ENCODE measurements at places on chromosomes 1 and 21. TPM values are rescaled to one million over a fixed set of nuclear protein-coding genes. Genes with fewer than 3 reads are reported as not detected.

Gene LEMD1
- total RNA-seq, result not detected

Gene ATPAF1
- total RNA-seq, result 40.9 TPM

Gene CASP9
- total RNA-seq, result 15.1 TPM

Gene UMODL1
- not detected for total RNA-seq

Gene SIPA1L2
- total RNA-seq, result 2.4 TPM

Gene CLCNKA
- not detected for total RNA-seq

Gene PCP4
- not detected for total RNA-seq

Gene CYP4A22
- not detected for total RNA-seq

Gene OR6N1
- not detected for total RNA-seq

Gene DPH2
- total RNA-seq, result 93.8 TPM

Gene NHLH1
- 1.2 TPM for total RNA-seq

Gene LGR6
- total RNA-seq, result 5.8 TPM

Gene LRRC53
- not detected for total RNA-seq

GRCh38 chr1:202144402-202145067, at the start of gene ARL8A:
Gene ARL8A (minus strand): TSS chr1:202144737. CDS start chr1:202144572, 165 bp downstream.
- H3K4me1 ChIP-seq, result peaks cover 22% of the 10 kb centered on the region
- no peaks in the 10 kb centered on the region for H3K27me3 ChIP-seq
- peaks cover 4% of the 10 kb centered on the region for H3K36me3 ChIP-seq
- peak; percentile 82 for DNase-seq
- H3K27ac ChIP-seq, result peak within 1 kb of the TSS; percentile 88

GRCh38 chr1:54806931-54807611, 5.9 kb upstream of the TTC22 start:
- peak; percentile 90 for DNase-seq
- H3K4me3 ChIP-seq, result peak overlapping the region; percentile 82
- no peaks in the 10 kb centered on the region for H3K27me3 ChIP-seq
- H3K4me1 ChIP-seq, result peaks cover 79% of the 10 kb centered on the region
- no peaks in the 10 kb centered on the region for H3K36me3 ChIP-seq
- peak overlapping the region; percentile 69 for H3K27ac ChIP-seq

- no peaks in the 10 kb centered on the region for H3K36me3 ChIP-seq
- H3K4me3 ChIP-seq, result no peak overlapping the region
- H3K4me1 ChIP-seq, result peaks cover 15% of the 10 kb centered on the region
- H3K27me3 ChIP-seq, result no peaks in the 10 kb centered on the region
Measured at GRCh38 chr1:92987462-92987861, 26.2 kb upstream of the DIPK1A start.

DNA sequence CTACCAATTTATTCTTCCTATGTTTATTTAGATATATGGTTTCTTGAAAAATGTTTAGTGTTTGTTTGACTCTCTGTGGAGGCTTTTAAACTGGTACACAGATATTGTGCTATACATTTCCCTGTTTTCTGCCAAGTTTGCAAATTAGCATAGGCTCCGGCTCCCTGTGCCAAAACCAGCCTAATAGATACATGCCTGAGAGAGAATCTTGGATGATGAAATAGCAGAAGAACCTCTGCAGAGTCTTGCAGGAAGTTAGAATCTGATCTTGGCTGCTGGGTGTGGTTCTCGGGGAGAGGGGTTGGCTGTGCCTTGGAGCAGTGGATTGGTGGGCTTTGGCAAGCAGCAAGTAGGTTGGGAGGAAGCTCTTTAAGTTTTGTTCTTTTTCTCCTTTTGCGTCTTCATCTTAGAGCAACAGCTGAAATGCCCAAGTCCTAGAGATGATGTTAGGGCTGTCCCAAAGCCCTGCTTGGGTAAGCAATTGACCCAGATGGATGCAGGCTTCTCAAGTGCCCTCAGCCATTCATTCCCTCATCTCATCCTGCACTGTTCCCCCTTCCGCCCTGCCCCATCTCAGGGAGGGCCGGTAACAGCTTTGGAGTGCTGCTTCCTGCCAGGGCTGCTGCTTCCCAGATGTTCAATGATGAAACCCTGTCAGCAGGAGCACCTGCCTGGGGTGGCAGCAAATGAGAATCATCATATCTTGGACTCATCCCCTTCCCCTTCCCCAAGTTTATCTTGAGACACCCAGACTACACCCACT, 9.3 kb downstream of the PLA2G2A start:
- H3K27me3 ChIP-seq, result peaks cover 45% of the 10 kb centered on the region
- no peak overlapping the region for H3K4me3 ChIP-seq
- H3K4me1 ChIP-seq, result no peaks in the 10 kb centered on the region
- H3K27ac ChIP-seq, result no peak overlapping the region
- DNase-seq, result no peak
- H3K36me3 ChIP-seq, result no peaks in the 10 kb centered on the region

- no peak overlapping the region for H3K27ac ChIP-seq
- H3K36me3 ChIP-seq, result no peaks in the 10 kb centered on the region
- no peak overlapping the region for H3K4me3 ChIP-seq
Measured at GRCh38 chr1:10856176-10856683, 59.8 kb upstream of the CASZ1 start.

GRCh38 chr1:197868751-197869489, 33.5 kb upstream of the C1orf53 start:
- DNase-seq, result peak; percentile 73
- H3K36me3 ChIP-seq, result no peaks in the 10 kb centered on the region
- H3K27me3 ChIP-seq, result no peaks in the 10 kb centered on the region
- H3K4me1 ChIP-seq, result no peaks in the 10 kb centered on the region
- no peak overlapping the region for H3K4me3 ChIP-seq

DNA sequence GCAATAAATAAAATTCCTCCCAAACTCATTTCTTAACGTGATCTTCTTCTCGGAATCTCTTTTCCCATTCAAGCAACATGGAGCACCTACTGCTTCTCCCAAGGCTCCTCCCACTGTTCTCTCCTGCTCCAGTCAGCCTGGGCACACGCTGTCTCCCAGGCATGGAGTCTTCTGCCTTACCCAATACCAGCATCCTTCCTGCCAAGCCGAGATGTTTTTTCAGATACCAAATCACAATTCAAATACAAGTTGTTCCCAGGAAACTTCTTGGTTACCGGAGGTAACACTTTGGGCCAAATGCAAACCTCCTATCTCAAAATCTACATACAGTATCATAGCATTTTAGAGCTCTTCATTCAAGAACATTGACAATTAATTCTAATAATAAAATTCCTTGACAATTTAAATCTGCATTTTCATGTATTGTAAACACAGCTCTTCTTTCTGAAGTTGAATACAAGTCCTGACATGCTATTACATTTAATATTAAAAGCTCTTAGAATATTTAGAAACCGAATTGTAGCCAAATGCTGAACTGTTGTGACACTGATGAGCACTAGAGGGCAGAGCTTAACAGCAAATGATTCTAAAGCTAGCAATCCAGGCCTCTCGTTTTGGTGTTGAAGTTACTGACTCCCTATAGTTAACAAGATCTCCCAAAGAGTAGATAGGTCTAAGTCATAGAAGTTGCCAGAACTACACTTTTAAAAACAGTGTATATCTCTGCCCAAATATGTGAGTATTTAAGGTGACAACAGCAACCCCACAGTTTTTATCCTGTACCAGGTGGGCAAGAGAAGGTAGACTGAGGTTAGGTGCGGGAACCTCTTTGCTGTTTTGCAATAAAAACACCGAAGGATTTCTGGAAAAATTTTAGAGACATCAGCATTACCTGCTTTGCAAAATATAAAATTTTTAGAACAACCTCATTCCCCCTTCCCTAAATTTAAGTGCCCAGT, 52.3 kb downstream of the BCAR3 start:
- H3K4me3 ChIP-seq, result no peak overlapping the region
- no peaks in the 10 kb centered on the region for H3K27me3 ChIP-seq
- DNase-seq, result no peak
- H3K27ac ChIP-seq, result peak overlapping the region; percentile 43
- H3K4me1 ChIP-seq, result peaks cover 19% of the 10 kb centered on the region
- no peaks in the 10 kb centered on the region for H3K36me3 ChIP-seq

DNA sequence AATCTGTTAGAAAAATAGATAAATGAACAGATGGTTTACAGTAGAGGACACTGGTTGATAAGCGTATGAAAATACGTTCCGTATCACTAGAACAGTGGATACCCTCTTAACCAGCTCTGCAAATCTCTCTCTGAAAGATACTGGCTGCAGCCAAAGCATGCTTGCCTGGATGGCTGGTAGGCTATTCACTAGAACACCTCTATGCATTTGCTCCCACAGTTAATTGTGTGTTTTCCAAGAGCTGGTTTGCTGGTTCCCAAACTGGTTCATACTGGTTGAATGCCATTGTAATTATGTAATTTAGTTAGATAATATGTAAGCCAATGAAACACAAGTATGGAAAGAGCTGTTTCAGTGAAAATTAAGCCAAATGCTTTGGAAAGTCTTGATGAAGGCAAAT, 126.6 kb downstream of the C1orf21 start:
- H3K4me3 ChIP-seq, result no peak overlapping the region
- no peak for DNase-seq
- H3K36me3 ChIP-seq, result peaks cover 15% of the 10 kb centered on the region
- no peak overlapping the region for H3K27ac ChIP-seq

DNA sequence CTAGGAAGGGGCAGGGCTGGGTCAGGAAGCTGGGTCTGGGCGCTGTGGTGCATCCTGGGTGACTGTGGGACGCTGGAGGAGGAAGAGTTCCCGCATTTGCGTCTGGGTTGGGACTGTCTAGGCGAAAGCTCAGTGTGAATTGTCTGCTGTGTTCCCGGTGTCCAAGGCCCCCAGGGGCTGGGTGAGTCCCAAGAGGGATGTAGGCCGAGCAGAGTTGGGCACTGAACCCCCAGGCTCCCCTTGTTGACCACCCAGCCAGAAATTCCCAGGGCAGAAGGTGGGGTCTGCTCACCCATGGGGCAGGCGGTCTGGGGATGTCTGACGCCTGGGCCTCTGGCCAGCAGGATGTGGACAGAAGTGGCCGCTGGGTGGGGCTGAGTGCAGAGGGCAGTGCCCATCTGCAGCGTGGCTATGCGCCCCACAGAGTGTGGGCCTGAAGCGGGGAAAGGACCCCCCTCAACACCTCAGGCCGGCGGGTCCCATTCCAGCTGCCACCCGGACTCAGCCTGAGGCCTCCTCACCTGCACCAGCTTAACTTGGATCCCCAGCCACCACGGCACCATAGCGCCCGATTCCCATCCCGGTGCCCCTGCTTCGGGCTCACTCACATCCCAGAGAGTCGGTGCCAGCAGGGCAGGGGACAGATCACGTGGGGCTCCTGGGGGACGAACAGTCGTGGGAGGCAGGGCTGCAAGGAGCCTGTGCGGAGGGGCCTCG, 37.0 kb upstream of the POFUT2 start:
- no peak overlapping the region for H3K4me3 ChIP-seq
- no peaks in the 10 kb centered on the region for H3K36me3 ChIP-seq
- H3K27ac ChIP-seq, result no peak overlapping the region
- H3K4me1 ChIP-seq, result no peaks in the 10 kb centered on the region
- no peaks in the 10 kb centered on the region for H3K27me3 ChIP-seq
- no peak for DNase-seq

GRCh38 chr1:214458541-214458940, 92.9 kb downstream of the PTPN14 start:
- DNase-seq, result no peak
- H3K27ac ChIP-seq, result no peak overlapping the region
- no peaks in the 10 kb centered on the region for H3K4me1 ChIP-seq
- H3K36me3 ChIP-seq, result no peaks in the 10 kb centered on the region
- no peak overlapping the region for H3K4me3 ChIP-seq
- H3K27me3 ChIP-seq, result peaks cover 16% of the 10 kb centered on the region

DNA sequence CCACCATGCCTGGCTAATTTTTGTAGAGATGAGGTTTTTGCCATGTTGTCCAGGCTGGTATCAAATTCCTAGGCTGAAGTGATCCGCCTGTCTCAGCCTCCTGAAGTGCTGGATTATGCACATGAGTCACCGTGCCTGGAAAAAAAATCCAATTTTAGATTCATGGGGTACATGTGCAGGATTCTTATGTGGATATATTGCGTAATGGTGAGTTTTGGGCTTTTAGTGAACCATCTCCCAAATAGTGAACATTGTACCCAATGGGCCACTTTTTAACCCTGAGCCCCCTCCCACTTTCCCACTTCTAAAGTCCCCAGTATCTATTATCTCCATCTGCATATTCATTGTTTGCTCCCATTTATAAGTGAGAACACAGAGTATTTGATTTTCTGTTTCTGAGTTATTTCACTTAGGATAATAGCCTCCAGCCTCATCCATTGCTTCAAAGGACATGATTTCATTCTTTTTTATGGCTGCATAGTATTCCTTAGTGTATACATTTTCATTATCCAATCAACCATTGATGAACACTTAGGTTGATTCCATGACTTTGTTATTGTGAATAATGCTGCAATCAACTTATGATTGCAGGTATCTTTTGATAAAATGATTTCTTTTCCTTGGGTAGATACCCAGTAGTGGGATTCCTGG, 104.4 kb downstream of the MAP3K21 start:
- H3K4me3 ChIP-seq, result no peak overlapping the region
- DNase-seq, result no peak
- peaks cover 38% of the 10 kb centered on the region for H3K27me3 ChIP-seq
- H3K36me3 ChIP-seq, result no peaks in the 10 kb centered on the region
- no peaks in the 10 kb centered on the region for H3K4me1 ChIP-seq
- H3K27ac ChIP-seq, result no peak overlapping the region

Measured in natural killer cell treated with Interleukin-12 subunit alpha and Interleukin-12 subunit beta and Interleukin-15 and Interleukin-18, amount 100 ng/mL, for 72 hours (primary cell).